ENCODE measurements at places on chromosomes 13 and 19. TPM values are rescaled to one million over a fixed set of nuclear protein-coding genes. Genes with fewer than 3 reads are reported as not detected.

The NANOS3 gene
- 0.43 TPM for total RNA-seq

The CEACAM4 gene
- total RNA-seq: not detected

The PSG7 gene
- not detected for total RNA-seq

The PNMA8A gene
- 2.2 TPM for total RNA-seq

The SIAH3 gene
- total RNA-seq: not detected

The SLC25A23 gene
- 35.7 TPM for total RNA-seq

The CGB2 gene
- not detected for total RNA-seq

The AP1M2 gene
- total RNA-seq: 0.22 TPM

The HIPK4 gene
- 0.14 TPM for total RNA-seq

The SERP2 gene
- total RNA-seq: 3.4 TPM

The GPC5 gene
- 0.14 TPM for total RNA-seq

The EPS8L1 gene
- 0.88 TPM for total RNA-seq

The SYCN gene
- total RNA-seq: not detected

The HOMER3 gene
- 88.6 TPM for total RNA-seq

The GRK1 gene
- total RNA-seq: under 0.01 TPM

The SLC7A10 gene
- not detected for total RNA-seq

The SIGLEC10 gene
- total RNA-seq: 0.14 TPM

The CPB2 gene
- total RNA-seq: not detected

The RUBCNL gene
- total RNA-seq: 0.57 TPM

The TEX29 gene
- total RNA-seq: not detected

The AKAP11 gene
- total RNA-seq: 35.9 TPM

The PPP1R13L gene
- total RNA-seq: 1.3 TPM

The METTL21C gene
- total RNA-seq: not detected

The INAFM1 gene
- total RNA-seq: 2.0 TPM

The KLK14 gene
- total RNA-seq: not detected

The SIGLEC5 gene
- not detected for total RNA-seq

The TMEM259 gene
- 119 TPM for total RNA-seq

The EXOC3L2 gene
- total RNA-seq: under 0.01 TPM

The ZNF562 gene
- 39.5 TPM for total RNA-seq

The C19orf85 gene
- not detected for total RNA-seq

The FOXA3 gene
- not detected for total RNA-seq

The MPND gene
- total RNA-seq: 2.9 TPM

The ZNF766 gene
- total RNA-seq: 7.6 TPM
